GM23338 (cell line): ENCODE measurements at places on chromosomes 1 and 21. TPM values are rescaled to one million over a fixed set of nuclear protein-coding genes. Genes with fewer than 3 reads are reported as not detected.

Gene F5
- total RNA-seq = not detected in 2 replicates

Gene NUDT4B
- total RNA-seq = 7.5 and 28.1 TPM in 2 replicates

Gene NRDC
- total RNA-seq = 121 and 129 TPM in 2 replicates

Gene SPRR2D
- not detected in 2 replicates for total RNA-seq

Gene MARK1
- total RNA-seq = 13.6 and 13.9 TPM in 2 replicates

DNA sequence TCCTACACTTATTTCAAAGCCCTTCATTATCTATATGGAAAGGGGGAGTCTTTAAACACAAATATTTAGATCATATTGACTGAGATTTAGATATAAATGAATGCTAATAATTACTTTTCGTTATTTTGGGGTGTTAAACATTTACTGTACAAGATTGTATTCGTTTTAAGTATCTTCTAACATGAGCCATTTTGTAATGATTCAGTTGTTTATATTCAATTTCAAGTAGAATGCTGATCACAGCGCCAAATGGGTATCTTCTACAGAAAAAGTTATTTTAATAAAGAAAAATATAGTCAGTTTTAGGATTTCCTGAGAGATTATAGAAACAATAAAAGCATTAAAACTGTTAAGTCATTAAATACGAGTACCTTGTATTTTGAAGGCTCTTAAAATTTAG is 104.5 kb upstream of the HNRNPU start:
- H3K27me3 ChIP-seq = no peaks in the 10 kb centered on the region
- DNase-seq = no peak
- H3K4me1 ChIP-seq = peaks cover 30% of the 10 kb centered on the region
- peak overlapping the region; percentile 99 for H3K27ac ChIP-seq
- H3K4me3 ChIP-seq = peak overlapping the region; percentile 55
- H3K36me3 ChIP-seq = no peaks in the 10 kb centered on the region

DNA sequence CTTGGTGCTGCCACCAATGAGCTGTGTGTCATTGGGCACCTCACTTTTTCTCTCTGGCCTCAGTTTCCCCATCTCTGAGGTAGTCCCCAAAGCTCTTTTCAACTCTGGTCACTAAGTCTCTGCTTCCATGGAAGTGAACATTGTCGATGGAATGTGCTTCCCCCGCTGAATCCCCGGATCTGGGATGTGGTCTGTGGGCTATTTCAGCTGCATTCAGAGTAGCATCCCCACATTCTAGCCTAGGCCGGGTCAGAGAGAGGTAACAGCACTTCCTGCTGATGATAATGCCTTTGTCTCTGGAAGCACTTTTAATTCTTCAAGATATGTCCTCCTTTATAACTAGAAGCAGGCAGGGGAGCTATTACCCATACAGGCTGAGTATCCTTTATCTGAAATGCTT is 29.8 kb downstream of the RASSF5 start:
- H3K27me3 ChIP-seq = no peaks in the 10 kb centered on the region
- DNase-seq = peak; percentile 34
- H3K36me3 ChIP-seq = no peaks in the 10 kb centered on the region
- H3K4me3 ChIP-seq = no peak overlapping the region

GRCh38 chr21:33157303-33157702 is 72.4 kb upstream of the IFNAR2 start:
- H3K27ac ChIP-seq = no peak overlapping the region
- peak; percentile 70 for DNase-seq
- 0 out of 2 replicates have a peak, but pooled peaks cover 2% of the 10 kb centered on the region for H3K4me1 ChIP-seq
- H3K36me3 ChIP-seq = no peaks in the 10 kb centered on the region
- no peak overlapping the region for H3K4me3 ChIP-seq
- no peaks in the 10 kb centered on the region for H3K27me3 ChIP-seq

- H3K27me3 ChIP-seq = no peaks in the 10 kb centered on the region
- no peaks in the 10 kb centered on the region for H3K36me3 ChIP-seq
- no peak for DNase-seq
- H3K27ac ChIP-seq = no peak overlapping the region
Observed at GRCh38 chr1:30845237-30845903, 63.2 kb downstream of the SDC3 start.

DNA sequence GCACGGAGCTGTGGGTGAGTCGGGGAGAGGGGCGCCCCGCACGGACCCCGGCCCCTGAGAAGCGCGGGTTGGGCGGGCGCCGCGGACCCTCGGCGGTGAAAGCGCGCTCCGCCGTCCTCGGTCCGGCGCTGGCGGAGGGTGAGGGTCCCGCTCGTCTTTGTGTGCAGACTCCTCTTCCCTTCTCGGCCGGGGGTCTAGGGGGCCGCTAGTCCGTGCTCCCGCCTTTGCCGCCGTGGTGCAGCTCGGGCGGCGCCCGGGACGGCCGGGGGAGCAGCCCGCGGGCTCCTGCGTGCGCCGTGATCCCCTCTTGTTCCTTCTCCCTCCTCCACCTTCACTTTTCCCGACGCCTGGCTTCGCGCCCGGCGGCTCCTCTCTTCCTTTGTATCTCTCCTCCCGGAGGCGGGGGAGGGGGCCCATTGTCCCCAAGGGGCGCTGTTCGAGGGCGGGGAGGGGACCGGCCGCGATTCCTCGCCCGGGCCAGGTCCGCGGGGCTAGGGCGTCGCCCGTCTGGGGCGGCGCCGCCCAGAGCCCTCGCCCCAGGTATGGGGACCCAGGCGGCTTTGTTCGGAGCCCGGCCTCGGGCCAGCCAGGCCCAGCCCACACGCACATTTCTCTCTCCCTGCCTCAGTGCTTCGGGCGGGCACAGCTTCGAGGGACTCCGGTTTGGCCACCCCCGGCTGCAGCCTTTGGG is 519 bp downstream of the FNBP1L start:
- peak overlapping the region; percentile 95 for H3K4me3 ChIP-seq
- H3K4me1 ChIP-seq = peaks cover 46% of the 10 kb centered on the region
- peak overlapping the region; percentile 98 for H3K27ac ChIP-seq
- no peaks in the 10 kb centered on the region for H3K36me3 ChIP-seq
- H3K27me3 ChIP-seq = no peaks in the 10 kb centered on the region
